Cerebellar nuclear complex (tissue), 1 donor: ENCODE measurements at places on chromosomes 6 and 20.

DNA sequence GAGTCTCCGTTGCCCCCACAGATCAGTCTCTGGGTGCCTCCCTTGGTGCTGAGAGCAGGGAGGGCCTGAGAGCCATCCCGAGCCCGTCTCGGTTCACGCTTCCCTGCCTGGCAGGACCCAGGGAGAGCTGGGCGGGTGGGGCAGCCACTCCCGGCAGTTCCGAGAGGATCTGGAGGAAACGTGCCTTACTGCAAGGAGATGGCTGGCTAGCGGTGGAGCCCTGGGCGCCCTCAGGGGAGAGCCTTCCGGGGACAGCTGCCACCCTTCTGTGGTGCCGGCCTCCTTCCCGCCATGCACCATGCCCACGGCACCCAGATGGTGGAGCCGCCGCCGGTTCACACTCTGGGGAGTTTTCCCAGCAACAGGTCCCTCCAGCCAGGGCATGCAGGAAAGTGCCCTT, 45.8 kb upstream of the SLCO4A1 start:
- no peak for DNase-seq

DNA sequence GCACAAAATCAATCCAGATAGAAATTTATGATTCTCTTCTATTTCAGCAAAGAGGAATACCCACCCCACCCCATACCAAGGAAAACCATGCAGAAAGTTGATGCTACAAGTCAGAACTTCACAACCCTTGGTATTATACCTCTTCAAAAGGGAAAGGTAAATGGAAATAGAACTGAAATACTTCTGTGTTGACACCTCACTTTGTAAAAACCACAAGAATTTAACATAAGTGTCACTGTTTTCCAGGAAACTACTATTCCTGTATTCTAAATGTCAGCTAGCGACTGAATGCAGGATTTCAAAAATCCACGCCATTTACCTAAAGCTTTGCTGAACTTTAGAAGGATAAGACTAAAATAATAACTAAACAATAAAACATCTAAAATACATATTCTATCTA, 3.6 kb downstream of the CPNE1 start:
- DNase-seq = no peak

DNA sequence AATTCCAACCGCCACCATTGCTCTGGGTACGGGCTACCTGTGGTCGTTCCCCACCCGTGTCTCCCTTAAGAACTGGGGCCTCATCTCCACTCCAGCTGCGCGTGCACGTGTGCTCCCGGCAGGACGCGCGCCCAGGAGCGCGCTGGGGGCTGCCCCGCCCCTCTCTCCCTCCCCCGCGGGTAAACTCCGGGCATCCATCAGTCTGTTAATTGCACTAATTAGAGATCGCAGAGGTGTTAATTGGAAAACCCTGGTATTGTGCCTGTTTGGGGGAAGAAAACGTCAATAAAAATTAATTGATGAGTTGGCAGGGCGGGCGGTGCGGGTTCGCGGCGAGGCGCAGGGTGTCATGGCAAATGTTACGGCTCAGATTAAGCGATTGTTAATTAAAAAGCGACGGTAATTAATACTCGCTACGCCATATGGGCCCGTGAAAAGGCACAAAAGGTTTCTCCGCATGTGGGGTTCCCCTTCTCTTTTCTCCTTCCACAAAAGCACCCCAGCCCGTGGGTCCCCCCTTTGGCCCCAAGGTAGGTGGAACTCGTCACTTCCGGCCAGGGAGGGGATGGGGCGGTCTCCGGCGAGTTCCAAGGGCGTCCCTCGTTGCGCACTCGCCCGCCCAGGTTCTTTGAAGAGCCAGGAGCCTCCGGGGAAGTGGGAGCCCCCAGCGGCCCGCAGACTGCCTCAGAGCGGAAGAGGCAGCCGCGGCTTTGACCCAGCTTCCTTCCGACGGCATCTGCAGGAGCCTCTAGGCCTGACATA, 14.4 kb downstream of the FOXP4 start:
- no peak for DNase-seq

- no peak for DNase-seq
Observed at GRCh38 chr20:44186674-44187053, 324 bp downstream of the JPH2 start.

DNA sequence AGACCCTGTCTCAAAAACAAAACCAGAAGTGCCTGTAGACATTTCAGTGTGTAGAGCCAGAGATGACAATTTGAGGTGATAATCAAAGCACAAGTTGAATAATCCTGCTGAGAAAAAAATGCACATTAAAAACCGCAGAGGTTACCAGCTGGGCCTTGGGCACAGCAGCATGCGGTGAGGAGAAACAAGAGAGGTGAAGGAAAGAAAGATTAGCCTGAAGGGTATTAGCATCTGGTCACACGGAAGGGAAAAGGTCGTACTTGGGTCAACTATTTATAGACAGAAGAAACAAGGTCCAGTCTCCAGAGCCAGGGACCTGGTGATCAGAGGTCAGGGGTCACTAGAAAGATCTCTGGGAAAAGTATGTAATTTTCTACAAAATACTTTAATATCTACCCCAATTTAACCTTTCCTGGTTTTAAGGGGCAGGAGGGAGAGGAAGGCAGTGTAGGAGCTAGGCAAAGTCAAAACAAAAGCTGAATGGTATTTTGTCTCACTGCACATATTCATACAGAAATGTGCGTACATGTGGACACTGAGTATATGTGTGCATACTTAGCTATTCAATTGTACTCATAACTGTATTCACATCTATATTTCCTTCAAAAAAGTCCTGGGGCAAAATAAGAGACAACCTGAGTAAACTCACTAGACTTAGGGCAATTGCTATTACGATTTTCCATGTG, 10.1 kb downstream of the MAP7 start:
- DNase-seq = no peak

GRCh38 chr6:31287619-31288018, 15.7 kb upstream of the HLA-C start:
- no peak for DNase-seq

GRCh38 chr6:147065786-147066185, 138.4 kb upstream of the STXBP5 start:
- no peak for DNase-seq

DNA sequence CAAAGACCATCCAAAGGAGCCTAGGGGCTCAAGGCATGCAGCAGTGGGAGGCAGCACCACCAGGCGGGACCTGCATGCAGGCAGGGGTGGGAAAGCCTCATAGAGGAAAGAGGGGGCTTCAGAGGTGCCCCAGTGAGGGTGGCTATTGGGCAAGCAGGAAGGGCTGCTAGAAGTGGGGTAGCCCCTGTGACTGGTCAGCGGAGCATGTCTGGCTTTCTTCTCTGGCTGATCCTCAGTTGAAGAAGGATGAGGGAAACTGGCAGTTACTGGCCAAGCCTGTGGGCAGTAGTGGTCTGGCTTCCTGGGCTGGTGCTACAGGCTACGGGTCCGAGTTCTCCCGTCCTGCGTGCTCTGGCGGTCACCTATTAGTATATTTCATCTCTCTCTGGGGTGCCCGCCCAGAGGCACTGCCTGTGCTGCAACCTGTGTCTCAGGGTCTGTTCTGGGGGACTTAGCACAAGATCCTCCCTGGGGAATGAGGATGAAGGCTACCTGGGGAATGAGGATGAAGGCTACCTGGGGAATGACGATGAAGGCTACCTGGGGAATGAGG, 35.9 kb upstream of the CST7 start:
- DNase-seq = no peak

DNA sequence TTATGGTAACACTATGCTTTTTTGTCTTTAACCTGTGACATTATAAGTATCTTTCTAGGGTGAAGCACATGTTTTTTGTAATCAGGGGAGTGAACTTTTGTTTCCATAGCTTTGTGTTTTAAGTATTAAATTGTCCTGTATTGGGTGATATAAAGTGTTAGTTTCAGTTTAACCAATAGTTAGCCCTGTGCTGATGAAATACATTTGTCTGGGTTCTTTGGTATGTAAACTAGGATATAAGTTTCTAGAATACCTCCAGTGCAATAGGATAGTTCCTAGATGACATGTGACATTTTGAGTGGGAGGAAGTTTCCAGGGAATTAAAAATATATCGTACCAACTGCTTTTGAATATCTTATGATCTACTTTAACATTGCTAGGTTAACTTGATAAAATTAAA, 611.0 kb upstream of the MARCKS start:
- no peak for DNase-seq

GRCh38 chr6:154611241-154611640, 100.8 kb upstream of the CNKSR3 start:
- DNase-seq = no peak

DNA sequence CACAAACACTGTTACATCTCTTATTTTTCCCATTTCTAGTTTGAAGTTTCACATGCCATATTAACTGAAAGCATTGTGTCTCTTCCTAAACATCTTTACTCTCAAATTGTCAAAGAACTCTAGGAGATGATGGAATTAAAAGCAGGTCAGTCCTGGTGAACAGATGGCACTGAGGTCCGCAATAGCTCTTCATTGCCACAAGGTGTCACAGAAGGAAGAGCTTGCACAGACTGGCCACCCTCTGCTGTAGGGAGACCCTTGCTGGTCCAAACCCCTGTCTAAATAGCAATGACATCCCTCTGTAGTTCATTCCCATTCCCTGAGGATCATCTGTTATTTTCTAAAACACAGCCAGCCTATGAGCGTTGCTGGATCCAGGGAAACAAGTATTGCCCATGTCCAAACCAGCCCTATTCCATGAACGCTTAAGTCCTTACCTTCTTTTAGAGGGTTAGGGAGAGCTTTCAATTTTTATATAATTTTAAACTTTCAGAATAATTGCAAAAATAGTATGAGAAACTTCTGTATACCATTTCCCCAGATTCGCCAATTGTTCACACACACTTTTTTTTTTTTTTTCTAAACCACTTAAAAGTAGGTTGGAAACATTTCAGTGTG, 10.1 kb upstream of the HDAC2 start:
- no peak for DNase-seq

- DNase-seq = no peak
Observed at GRCh38 chr20:62305765-62306413, 3.1 kb downstream of the ADRM1 start.

DNA sequence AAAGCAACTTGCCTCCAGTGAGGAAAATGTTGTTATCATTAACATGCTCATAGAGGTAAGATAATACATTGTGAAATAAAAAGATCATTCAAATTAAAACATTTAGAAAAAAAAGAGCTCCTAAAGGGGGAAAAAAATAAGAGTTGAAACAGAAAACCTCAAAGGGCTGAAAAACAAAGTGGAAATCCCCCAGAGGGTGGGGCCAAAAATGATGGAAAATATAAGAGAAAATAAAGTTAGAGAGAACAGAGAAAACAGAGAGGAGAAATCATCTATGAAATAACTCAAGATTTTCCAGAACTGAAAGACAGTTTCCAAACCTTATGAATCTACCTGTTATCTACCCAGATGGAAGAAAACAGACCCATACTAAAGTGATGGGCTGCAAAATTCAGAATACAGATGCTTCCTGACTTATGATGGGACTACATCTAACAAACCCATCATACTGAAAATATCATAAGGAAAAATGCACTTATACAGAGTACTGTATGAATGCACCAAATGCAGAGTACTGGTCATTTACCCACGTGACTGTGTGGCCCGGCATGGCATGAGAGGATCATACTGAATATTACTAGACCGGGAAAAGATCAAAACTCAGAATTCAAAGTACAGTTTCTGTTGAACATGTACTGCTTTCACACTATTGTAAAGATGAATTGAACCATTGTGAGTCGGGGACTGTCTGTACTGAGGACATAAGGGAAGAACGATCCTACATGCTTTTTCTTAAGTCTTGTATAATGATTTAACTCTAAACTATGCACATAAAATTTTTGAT, 4.0 kb downstream of the ZBTB24 start:
- DNase-seq = no peak

GRCh38 chr6:145086197-145086596, 649.1 kb downstream of the EPM2A start:
- no peak for DNase-seq

DNA sequence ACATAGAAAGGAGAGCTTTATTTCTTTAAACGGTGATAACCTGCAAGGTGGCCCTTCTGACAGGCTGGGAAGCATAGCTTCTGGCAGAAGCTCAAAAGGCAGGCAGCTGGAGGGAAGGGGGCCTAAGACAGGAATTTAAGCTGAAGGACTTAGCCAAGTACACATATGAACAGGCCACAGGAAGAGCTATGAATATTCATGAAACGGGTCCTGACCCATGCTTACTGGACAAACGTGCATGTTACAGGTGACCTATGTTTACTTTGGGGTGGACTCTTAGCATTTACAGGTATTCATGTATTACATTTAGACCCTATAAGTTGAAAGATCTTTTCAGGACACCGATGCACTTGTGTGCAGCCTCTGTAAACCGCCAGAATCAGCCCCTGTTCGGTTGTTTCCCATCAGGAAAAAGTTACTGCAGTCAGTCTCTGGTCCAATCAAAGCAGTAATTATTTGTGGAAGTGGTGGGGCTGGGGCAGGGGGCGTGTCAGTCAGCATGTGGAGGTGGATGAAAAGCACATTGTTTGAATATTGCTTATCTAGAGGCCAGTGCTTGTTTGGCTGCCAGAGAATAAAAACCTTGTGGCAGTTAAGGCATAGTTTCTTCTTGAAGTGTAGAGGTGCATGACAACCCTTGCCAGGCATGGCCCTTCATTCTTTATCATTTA, 2.9 kb upstream of the GZF1 start:
- no peak for DNase-seq

- DNase-seq = no peak
Observed at GRCh38 chr6:163651426-163651825, 236.9 kb downstream of the QKI start.

DNA sequence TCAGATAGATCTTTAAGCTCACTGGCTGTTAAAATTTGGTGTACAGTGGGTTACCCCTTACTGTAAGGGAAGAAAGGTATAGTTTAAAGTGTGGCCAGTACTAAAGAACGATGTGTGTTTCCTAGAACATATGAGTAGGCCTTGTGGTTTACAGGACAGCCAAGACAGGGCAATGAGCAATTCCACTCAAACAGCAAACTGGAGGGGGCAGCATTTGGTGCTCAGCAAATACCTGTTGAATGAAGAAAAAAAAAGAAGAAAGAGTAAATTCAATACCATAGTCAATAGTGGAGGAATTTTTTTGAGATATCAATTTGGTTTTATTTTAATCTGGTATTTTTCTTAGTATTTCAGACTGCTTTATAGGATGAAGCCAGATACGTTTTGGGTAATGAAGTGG, 3.8 kb upstream of the NCOA5 start:
- DNase-seq = no peak

GRCh38 chr6:15337582-15337981, 91.7 kb downstream of the JARID2 start:
- DNase-seq = no peak

GRCh38 chr6:56347526-56347925, 100.1 kb upstream of the COL21A1 start:
- DNase-seq = no peak

DNA sequence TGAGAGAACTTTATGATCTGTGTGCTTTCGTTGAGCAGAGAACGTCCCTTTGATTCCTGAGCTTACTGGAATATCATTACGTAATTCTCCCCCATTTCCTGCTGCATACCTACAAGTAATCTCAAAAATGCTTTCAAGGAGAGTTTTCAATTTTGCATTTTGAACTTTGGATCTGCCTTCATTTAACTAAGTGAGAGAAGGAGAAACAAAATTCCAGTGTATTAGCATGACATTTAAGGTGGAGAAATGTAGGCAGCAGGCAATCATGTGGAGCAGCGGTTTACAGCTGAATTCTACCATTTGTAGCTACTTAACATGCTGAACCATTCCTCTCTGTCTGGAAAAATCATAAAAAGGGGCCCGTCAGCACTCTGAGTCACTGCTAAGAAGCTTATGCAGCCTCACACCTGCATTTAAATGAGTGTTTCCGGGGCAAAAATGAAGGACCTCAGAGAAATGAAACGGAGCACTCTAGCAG, 451.5 kb downstream of the PLCB1 start:
- no peak for DNase-seq
